Activated CD4-positive, CD25-positive, alpha-beta regulatory T cell (primary cell): ENCODE measurements at places on chromosomes 1 and 21.

DNA sequence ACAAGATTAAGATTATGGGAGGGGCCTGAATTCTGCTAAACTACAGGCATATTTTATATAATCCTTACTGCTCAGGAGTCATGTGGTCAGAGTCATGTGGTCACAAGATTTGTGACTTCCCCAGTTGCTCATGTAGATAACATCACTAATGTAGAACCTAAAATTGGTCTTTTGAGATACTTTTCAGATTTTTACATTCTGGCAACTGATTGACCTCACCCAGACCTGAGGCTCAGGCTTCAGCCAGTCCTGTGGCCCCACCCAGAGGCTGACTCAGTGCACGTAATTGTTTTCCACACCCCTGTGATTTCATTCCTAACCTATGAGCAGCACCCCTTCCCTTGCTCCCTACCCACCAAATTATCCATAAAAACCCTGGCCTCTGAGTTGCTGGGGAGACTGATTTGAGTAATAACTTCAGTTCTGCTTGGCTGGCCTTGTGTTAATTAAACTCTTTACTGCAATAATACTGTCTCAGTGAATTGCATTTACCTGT is 41.7 kb upstream of the ZNF326 start:
- peak; percentile 1 for DNase-seq

- DNase-seq = no peak
These were observed 42.1 kb upstream of the TP53BP2 start for GRCh38 chr1:223887747-223888418.

GRCh38 chr1:7516341-7516740 is 254.8 kb upstream of the VAMP3 start:
- DNase-seq = no peak

DNA sequence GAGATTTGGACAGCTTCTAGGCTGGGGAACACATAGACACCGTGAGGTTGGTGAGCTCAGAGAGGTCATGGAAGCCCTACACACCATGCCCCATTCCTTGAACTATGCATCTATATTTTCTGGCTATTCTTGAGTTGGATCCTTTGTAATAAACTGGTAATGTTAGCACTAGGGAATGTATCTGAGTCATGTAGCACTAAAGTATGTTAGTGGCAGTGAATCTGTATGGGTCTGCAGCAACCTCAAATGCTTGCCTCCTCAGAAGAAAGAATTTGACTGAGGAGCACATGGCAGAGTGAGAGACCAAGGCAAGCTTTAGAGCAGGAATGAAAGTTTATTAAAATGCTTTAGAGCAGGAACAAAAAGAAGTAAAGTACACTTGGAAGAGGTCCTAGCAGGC is 43.7 kb upstream of the LRRC7 start:
- no peak for DNase-seq

DNA sequence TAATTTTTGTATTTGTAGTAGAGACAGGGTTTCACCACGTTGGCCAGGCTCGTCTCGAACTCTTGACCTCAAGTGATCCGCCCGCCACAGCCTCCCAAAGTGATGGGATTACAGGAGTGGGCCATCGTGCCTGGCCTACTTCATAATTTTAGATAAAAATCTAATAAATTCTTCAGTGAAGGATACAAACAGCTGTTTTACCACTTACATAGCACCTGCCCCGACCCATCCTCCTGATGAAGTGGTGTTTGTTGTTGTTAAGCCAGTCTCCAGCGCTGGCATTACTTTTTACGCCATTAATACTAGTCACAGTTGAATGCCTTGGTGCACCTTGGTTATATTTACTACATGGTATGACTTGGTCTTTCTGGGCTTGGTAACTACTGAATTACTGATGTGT is 12.3 kb upstream of the RAP1GAP start:
- DNase-seq = no peak

- no peak for DNase-seq
These were observed 834.2 kb upstream of the CXADR start for GRCh38 chr21:16678429-16679160.

- DNase-seq = no peak
These were observed 483.9 kb downstream of the PTPRC start for GRCh38 chr1:199122532-199123311.

- no peak for DNase-seq
These were observed 131.9 kb upstream of the B3GALT2 start for GRCh38 chr1:193318347-193318746.

GRCh38 chr21:38952890-38953289 is 147.2 kb downstream of the ETS2 start:
- no peak for DNase-seq

GRCh38 chr1:103997631-103998030 is 247.9 kb downstream of the AMY1C start:
- no peak for DNase-seq

DNA sequence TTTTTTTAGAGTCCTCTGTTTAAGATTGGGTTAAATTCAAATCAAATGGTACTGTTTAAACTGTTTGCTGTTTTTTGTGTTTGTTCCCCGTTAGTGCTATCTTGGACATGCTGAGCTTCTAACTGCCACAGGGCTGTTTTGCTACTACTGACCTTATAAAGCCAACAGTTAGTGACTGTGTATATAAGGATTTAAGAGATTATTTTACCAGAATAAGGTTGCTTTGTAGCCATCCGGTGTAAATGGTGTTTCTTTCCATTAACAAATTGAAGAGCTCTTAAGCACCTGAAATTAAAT is 37.0 kb downstream of the ZNF281 start:
- no peak for DNase-seq

DNA sequence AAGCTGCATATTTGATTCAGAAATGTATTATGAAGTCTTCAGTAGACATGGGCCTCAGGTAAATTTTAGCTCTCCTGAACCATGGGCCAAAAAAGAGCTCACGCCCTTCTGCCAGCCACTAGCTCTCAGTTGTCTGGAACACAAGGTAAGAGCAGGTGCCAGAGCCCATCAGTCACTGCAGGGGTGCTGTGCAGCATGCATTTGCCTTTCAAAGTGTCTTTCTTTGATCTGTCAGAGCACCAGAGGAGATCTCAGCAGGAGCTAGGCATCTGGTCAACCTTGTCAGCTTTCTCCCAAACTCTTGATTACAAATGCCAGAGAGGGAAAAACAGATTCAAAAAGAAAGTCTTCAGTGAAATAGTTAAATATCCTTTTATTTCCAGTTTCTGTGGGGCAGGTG is 332.3 kb downstream of the COL11A1 start:
- no peak for DNase-seq

- DNase-seq = no peak
These were observed 656.9 kb downstream of the KCNT2 start for GRCh38 chr1:195951313-195951712.

GRCh38 chr21:26041431-26042180 is 129.0 kb downstream of the APP start:
- no peak for DNase-seq

DNA sequence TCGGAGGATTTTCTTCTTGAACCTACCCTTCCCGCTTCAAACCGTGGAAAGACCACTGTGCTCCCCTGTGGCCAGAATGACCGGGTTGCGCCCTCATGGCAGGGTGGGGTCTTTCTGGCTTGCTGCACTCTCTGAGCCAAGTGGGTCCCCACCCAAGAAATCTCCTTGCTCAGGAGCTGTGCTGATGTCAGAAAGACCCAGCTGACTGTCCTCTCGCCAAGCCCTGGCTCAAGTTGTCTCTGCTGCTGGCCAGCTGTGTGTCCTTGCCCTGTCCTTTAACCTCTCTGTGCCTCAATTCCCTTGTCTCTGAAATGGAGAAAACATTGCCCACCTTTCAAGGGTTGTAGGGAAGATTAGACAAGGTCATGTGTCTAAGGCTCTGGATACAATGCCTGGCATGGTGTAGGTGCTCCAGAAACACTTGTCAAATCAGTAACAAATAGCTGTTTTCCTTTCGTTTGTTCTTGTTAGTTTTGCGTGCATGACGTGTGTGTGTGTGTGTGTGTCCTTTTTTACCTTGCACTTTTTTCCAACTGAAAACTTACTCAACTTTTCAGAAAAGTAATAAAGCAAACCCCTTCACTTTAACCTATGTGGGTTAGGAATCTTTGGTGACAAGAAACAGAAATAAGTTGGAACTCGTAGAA is 41.1 kb upstream of the RPL11 start:
- DNase-seq = no peak

GRCh38 chr1:20949871-20950590 is 162.9 kb upstream of the HP1BP3 start:
- no peak for DNase-seq

DNA sequence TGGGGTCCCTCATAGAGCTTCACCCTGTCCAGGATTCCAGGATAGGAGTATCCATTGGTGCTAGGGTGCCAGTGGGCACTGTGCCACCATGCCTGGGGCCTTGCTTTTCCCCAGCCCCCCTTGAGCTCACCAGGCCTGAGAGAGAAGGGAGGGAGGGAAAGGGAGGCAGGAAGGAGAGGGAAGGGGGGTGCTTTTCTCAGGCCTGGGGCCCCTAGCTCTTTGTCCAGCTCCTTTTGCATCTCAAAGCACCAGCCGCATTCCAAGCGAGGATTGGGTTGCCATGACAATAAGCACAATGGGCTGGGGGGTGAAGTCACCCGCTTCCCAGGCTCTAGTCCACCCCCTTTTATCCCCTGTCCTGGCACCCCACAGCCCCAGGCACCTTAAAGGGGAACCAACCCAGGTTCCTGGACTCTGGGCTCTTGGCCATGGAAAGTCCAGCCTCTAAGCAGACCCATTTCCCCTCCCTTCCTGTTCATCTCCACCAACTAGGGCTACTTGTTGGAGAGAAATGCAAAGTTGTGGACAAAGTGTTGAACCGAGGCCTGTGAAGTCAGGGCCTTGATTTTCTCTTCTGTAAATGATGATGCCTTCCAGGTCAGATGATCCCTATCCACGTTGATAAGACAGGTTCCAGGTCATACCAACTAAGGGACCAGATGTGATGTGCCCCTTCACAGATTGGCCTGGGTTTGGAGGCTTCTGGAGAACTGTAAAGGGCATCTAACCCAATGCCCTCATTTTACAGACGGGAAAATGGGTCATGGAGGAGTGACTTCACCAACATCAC is 11.4 kb downstream of the THBS3 start:
- no peak for DNase-seq

DNA sequence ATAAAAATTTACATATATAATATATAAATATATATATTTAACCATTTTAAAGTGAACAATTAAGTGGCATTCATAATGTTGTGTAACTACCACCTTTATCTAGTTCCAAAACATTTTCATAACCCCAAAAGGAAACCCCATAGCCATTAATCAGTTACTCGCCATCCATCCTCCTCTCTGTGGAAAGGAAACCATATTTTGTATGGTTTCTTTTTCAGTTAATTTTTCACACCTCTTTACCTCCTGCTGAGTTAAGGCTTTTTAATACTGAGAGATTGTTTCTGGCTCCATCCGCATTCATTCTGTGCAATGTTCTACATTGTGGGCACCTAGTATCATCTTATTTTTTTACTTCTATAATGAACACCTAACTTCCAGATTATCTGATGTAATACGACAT is 512.1 kb downstream of the LMO4 start:
- no peak for DNase-seq

- DNase-seq = no peak
These were observed 150.6 kb downstream of the RWDD3 start for GRCh38 chr1:95384567-95384966.

GRCh38 chr1:70487910-70488665 is 77.0 kb downstream of the CTH start:
- DNase-seq = no peak

GRCh38 chr1:64042331-64043100 is 160.9 kb upstream of the UBE2U start:
- DNase-seq = no peak

GRCh38 chr1:13901039-13901438 is 201.1 kb downstream of the PRDM2 start:
- no peak for DNase-seq

GRCh38 chr1:38256072-38256471 is 209.5 kb upstream of the POU3F1 start:
- no peak for DNase-seq

- DNase-seq = no peak
These were observed 66.1 kb downstream of the PBX1 start for GRCh38 chr1:164625004-164625617.

GRCh38 chr1:208781391-208782045 is 537.3 kb upstream of the PLXNA2 start:
- no peak for DNase-seq

- no peak for DNase-seq
These were observed 12.9 kb downstream of the FAAH start for GRCh38 chr1:46406881-46407608.

DNA sequence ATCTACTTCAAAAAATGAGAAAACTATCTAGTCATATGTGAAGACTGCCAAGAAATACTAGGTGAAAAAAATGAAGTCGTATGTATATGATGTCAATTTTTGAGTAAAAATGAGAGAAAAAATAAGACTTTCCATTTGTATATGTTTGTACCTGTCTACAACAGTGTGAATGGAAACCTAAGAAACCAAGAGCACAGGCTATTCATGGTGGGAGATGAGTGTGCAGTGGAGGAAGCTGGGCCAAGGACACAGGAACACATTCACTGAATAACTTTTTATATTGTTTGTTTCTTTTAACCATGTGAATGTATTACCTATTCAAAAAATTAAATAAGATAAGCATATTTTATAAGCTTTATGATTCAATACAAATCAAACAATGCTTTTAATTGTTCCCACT is 67.0 kb downstream of the ERO1B start:
- no peak for DNase-seq

- peak; percentile 25 for DNase-seq
These were observed 89.4 kb upstream of the IPO9 start for GRCh38 chr1:201739492-201740085.

DNA sequence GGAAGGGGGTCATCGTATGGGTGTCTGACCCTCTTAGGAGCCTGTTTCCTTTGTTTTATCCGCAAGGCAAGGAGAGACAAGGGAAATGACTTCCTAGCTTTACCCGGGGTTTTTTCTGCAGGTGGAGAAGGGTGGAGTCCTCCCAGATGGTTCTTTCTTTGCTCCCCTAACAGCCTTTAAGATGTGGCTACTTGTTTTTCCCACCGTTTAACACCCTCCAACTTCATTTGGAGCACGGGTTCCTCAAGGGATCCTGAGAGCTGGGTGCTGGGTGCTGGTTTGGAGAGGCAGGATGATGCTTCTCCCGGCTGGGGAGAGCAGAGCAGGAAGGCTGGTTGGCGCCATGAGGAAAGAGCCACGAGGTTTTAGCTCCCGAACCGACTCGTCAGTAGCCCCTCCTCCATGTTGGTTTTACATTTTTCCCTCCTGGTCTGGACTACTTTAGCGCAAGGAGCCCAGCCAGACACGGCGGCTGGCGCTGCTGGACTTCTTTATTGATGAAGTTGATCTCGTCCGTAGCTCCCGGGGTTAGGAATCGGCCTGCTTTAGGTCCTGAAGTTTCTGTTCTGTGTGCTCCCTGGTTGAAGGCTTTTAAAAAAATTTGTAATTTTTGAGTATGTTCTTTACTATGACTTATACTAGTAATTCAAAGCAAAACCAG is 1.4 kb downstream of the UCK2 start:
- no peak for DNase-seq

GRCh38 chr1:211155040-211155439 is 21.1 kb upstream of the KCNH1 start:
- DNase-seq = no peak

DNA sequence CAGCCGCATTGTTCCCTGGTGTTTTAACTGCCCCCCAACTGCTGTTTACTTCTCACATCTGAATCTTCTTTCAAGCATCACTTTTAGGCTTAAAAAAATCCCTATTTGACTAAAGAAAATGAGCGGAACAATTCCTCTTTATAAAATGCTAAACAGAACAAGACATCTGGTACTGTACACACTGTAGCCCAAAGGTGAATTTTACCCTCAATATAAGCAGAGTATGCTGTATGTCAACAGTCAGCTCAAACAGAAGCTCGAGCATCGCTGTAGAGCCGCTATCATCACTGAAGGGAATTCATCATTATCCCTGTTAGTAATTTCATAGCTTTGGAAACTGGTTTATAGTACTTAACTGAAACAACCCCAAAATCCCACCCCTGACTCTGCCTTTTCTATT is 85.3 kb downstream of the LRRC8D start:
- no peak for DNase-seq
